ENCODE measurements at places on chromosomes 5 and 9.

DNA sequence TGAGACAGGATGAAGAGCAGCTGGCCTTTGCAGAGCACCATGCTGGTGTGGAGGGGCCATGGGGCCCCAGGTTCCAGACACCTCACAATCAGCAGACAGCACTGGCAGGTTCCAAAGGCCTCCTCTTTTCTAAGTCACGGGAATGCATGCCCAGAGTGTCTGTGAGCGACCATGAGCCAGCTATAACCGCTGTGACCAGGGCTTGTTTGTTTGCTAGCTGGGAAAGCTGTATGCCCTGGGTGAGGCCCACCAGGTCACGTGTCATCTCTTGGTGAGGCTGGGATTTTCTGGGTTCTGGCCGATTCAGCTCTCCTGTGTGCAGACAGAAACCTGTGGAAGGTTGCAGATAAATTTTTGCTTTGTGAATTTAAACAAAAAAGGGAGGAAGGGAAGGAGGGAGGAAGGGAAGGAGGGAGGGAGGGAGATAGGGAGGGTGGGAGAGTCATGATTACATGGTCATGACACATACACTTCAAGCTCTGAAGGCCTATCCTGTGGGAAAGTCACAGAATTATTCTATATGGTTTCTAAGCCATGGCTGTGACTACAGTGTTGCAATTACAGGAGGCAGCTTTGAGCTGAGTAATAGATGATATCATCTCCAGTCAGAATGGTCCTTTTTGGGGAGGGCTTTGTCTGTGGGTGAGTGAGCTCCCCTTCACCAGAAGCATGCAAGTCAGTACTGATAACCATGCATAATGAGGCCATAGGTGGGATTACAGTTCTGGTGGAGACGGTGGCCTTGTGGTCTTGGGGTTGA, 37.2 kb downstream of the PAPPA start:
- DNase-seq: peak; percentile 77

GRCh38 chr9:76528642-76529190, 69.7 kb downstream of the GCNT1 start:
- DNase-seq: no peak

DNA sequence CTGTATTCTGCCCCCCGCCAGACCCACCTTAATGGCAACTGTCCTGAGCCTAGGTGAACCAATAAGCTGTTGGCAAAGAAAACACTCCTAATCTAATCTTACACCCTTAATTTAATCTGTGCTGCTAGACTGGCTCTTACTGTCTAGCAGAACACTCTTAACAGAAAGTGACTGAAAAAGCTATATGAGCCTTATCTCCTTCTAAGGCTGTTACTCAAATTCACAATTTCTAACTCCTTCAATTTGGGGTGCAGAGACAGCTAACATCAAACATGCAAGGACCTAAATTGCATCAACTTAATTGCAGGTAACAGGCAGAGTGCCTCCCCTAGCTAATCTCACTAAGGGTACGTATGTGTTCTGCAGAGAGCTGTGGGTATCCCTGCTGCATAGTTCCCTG, 49.5 kb upstream of the MAP1B start:
- DNase-seq: no peak

DNA sequence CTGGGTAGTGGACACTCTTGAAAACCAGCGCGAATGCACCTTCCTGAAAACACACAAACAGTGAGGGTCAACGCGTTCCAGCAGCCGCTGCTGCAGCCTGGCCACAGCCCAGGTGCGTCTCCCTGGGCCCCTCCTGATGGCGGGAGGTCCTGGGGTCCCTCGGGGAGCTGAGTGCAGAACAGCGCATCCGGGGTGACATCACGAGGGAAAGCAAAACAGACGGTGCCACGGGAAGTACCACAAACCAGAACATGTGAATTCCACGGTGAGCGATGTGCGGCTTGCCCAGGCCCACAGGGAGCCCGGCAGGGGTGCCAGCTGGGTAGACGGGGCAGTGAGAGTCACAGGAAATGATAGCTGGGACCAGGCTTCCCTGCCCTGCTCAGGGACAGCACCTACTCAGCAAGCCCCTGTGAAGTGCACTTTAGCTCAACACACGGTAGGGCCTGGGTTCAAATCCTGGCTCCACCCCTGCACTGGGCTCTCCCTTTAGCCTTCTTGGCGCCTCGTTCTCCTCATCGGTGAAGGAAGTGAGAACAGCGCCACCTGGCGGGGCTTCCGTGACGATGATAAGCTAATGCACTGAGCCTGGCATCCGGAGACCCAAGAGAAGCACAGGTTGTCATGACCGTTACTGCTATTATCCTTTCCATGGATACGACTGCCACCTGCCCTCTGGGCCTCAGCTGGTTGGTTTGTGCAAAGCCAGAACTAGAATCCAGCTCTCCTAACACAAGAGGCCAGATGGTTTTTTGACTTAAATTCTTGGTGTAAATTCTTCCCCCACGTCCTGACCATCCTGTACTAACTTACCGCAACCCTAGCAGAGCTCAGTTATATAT, 24.6 kb downstream of the GFPT2 start:
- no peak for DNase-seq

- DNase-seq: no peak
Observed at GRCh38 chr5:134594797-134595457, 37.7 kb downstream of the SAR1B start.

GRCh38 chr9:133873461-133873891, 118.6 kb downstream of the VAV2 start:
- peak; percentile 56 for DNase-seq

- DNase-seq: peak; percentile 92
Observed at GRCh38 chr9:35923927-35924763, 14.9 kb downstream of the SPAAR start.

DNA sequence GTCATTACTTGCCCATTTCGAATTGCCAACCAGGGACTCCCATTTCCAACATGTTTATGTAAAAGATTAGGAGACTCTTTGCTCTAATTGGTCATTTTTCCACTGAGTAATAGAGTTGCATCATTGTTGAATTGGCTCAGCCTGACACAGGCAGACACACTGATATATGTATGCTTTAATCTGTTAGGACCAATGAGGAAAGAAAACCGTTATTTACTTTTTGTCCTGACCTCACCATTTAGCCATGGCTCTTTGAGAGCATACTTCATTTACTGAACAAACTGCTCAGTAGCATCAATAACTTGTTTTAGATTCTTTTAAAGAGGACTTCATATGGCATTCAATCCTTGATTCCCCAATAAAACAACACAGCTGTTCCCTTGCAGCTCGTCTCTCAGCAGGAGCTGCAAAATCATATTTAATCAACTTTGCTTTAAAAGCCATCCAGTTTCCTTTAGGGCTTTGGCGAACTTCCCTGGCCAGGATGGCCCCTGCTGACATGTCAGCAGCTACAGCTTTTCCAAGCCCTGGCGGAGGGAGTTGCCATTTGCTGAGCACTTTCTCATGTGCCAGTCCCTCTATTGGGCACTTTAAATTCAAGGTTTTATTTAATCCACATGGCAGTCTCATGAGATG, 251.5 kb upstream of the TNC start:
- peak; percentile 53 for DNase-seq

- no peak for DNase-seq
Observed at GRCh38 chr5:152094060-152094459, 169.4 kb upstream of the GLRA1 start.

DNA sequence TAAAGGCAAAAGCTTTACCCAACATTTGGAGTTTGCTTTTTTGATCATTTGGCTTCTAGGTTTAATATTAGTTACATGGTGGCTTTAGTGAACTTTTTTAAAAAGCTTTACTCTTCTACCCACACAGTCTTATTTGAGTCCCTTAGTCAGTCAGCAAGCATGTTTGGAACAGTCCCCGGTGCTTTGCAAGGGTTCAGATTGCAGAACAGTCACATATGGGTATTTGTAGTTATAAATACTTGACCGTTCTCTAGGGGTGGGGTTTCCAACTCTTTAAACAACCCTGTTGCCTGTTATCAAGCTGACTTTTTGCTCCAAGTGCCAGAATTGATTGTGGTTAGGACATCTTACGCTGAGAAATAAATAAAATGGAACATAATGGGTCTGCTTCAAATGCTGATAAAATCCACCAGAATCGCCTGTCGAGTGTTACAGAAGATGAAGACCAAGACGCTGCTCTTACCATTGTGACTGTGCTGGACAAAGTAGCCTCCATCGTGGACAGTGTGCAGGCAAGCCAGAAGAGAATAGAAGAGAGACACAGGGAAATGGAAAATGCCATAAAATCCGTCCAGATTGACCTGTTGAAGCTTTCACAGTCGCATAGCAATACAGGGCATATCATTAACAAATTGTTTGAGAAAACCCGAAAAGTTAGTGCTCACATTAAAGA, at the start of gene CAVIN4:
TSS of gene CAVIN4 (plus strand) at position 304 of the 673 bp plus-strand sequence. CDS start at position 369, 65 bp downstream.
- peak; percentile 51 for DNase-seq

- DNase-seq: no peak
Observed at GRCh38 chr5:147552897-147553296, 43.0 kb upstream of the DPYSL3 start.

DNA sequence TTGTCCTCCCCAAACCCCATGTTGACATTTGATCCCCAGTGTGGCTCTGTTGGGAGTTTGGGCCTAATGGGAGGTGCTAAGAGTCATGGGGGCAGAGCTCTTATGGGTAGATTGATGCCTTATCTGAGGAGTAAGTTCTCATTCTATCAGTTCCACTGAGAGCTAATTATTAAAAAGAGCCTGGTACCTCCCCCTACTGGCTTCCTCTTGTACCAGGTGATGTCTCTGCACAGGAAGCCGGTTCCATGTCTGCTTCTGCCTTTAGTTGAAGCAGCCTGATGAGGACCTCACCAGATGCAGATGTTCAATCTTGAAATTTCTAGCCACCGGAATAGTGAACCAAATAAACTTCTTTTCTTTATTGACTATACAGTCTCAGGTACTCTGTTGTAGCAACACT, 10.8 kb downstream of the GABRB2 start:
- no peak for DNase-seq

- no peak for DNase-seq
Observed at GRCh38 chr5:169301986-169302385, 1.0 kb upstream of the SLIT3 start.

GRCh38 chr5:149766460-149767280, 36.6 kb downstream of the PPARGC1B start:
- no peak for DNase-seq

DNA sequence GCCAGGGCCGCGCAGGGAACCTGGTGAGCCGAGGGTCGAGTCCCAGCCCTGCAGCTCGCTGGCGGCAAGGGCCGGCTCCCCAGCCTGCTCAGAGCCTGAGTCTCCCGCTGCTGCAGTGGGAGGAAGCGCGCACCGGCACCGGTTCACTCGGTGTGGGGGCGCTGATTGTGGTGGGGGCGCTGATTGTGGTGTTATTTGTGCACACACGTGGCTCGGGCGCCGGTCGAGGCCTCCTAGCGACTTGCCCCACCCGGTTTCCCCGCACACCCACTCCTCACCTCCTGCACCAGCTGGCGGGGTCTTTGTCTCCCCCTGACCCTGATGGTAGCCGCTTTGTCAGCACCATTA, 266.7 kb downstream of the NSG2 start:
- DNase-seq: no peak

GRCh38 chr9:10045598-10045997, 567.2 kb downstream of the PTPRD start:
- DNase-seq: no peak

DNA sequence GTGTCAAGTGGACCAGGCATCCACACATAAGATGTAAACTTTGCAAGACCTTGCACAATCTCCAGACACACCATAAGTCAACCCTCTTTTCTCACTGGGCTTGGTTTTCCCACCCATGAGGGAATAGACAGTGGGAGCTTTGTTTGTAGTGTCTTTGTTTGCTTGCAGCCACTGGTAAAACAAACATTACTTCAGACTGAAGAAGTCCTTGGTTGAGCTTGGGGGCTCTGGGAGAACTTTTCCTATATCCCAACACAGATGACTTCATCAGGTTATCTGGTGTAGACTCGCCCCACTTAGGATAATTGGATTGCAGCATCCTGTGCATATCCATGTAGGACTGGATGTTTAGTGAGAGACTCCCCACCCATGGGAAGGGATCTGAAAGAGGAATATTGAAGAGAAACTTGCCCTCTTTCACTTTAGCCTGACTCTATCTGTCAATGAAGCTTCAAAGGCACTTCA, 11.5 kb upstream of the ADGRV1 start:
- DNase-seq: no peak

DNA sequence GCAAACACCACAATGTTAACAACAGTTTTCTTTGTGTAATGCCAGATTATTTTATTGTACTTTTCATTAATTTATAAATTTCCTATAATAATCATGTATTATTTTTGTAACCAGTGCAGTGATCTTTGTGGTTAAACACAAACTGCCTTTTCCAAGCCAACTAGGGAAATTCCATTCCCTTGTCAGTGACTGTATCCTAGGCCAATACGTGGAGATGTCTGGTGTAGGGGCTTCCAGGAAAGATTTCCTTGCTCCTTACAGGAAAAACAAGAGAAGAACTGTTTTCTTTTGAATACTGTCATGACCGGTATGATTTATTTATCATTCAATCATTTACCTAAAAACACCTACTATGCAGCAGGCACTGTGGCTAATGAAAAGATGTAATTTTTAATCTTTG, 31.4 kb downstream of the FANCC start:
- no peak for DNase-seq

- no peak for DNase-seq
Observed at GRCh38 chr9:83956086-83956435, 24.0 kb downstream of the HNRNPK start.

DNA sequence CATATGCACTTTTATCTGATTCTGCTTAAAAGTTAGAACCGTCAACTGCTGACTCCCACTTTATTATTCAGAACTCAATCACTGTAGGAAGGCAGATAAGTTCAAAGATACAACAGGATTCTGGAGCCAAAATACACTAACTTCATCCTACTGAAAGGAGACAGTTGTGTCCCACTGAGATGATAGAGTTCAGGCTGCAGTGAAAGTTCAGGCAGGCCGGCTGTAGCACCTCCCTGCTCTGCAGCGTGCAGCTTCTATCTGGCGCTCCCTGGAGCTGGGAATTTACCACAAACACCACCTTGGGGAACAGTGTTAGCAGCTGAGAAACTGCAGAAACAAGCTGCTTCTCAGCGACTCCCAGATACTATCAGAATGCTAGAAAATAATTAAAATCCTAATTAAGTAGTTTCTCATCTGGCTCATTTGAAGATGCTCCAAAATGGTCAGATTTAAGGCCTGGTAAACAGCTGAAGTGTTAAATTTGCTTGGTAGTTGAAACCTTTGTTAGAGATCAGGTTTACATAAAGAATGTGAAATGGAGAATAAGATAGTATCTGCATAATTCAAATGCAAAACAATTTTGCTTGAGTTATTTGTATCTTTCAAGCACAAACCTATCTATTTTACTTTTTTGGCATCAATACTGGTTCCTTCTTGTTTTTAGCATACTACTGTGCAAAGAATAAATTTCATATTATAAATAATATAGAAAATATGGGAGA, 52.3 kb upstream of the CNTLN start:
- DNase-seq: peak; percentile 36

DNA sequence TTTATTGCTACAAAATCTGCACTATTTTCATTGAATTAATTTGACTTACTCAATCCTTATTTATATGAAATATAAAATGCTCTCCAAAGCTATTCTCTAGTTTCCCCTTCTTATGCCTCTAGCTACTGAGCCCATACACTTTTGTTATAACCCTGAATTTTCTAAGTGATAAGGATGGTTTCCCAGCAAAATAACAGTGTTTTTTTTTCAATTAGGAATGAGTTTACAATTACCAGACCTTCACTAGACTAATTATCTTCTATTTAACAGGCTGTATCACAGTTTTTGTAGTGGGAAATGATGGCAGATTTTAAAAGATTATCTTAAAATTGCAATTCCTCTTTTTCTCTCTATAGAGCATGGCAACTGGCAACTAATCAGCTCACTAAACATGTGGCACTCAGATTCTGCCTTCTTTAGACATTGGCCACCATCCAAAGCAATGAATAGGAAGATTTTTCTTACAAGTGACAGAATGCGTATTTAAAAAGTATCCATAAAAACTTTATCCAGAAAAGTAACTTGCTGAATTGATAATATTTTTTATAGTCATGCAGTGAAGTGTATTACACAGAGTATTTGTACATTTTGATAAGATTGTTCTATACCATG, 585.7 kb upstream of the ZNF608 start:
- DNase-seq: no peak

Measured in skeletal muscle cell (primary cell).